ENCODE measurements at places on chromosomes 5 and 9.

GRCh38 chr5:125061726-125062125 is 315.3 kb upstream of the ZNF608 start:
- DNase-seq: no peak

GRCh38 chr5:131760793-131761192 is 36.0 kb downstream of the FNIP1 start:
- DNase-seq: no peak

GRCh38 chr9:26975728-26976707 is 19.8 kb downstream of the IFT74 start:
- DNase-seq: no peak

- DNase-seq: no peak
Measured at GRCh38 chr9:98332405-98332831, 77.0 kb upstream of the TBC1D2 start.

DNA sequence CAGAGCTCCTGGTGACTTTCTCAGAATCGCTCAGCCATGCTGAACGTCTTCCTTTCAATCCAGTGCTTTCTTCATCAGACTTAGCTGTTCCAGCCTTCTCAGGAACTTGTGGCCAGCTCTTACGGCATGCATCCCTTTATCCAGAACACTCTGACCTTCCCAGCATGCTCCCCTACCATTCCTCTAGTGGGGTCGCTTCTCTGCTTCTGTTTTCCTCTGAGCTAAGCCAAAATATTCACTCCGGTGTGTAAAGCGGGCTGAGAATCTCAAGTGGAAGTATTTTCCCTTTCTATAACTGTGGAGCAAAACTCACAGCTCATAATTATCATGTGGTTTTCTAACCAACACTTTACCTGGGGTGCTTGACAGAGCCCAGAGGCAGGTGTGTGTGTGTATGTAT is 6.2 kb downstream of the DCANP1 start:
- DNase-seq: no peak

GRCh38 chr5:149452665-149453617 is 73.8 kb upstream of the IL17B start:
- no peak for DNase-seq

DNA sequence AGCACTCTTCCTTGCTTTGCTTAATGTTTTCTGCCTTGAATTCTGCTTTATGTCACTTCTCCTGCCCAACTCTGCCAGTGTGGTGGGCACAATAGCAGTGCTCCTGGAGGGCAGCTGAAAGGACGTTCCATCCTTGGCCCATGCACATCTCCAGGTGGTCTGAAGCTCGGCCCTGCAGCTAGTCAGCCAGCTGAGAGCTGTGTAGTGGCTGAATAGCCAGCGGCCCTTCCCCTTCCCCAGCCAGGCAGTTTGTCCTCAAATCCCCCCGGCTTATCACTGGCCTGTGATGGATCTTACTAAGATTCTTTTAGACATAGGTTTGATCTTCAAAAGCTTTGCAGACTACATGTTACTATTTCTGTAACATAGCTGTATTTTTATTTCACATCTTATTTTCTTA is 42.7 kb upstream of the ANGPTL2 start:
- no peak for DNase-seq

DNA sequence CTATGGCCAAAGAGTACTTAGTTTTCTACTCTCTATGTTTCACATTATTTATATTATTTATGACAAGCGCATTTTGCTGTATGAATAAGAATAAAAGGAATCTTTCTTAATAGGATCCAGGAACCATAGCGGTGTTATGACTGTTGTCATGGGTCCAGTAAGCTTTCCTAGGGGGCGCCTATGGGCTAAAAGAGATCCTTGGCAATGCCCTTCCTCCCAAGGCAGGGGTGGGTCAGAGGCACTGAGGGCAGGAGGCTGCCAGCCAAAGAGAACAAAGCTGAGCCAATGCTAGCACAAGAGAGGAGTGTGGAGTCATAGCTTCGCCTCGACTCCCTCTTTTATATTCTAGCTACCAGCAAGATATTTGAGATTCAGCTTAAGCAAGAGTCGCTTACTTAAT is 98.4 kb upstream of the GNAQ start:
- DNase-seq: no peak

GRCh38 chr5:100790170-100790665 is 112.9 kb downstream of the ST8SIA4 start:
- no peak for DNase-seq

DNA sequence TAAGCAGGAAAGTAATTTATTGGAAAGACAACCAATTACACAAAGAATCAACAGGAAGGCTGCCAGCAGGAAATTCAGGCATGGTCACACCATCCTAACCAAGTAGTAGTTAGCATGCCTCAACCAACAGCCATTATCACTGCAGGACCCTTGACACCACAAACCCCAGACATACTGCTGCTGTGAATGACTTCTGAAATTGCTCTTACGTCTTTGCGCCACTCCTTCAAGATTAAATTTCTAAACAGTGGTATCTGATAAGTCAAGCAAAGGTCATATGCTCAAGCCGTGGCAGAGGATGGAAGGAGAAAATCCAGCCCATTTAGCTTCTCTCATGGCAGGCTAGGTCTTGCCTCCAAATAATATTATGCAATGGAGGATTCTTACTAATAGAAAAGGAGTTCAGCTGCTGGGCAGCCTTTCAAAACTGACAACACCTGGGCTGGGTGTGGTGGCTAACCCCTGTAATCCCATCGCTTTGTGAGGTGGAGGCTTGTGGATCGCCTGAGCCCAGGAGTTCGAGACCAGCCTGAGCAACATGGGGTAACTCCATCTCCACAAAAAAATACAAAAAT is 5.0 kb upstream of the PTGER4 start:
- no peak for DNase-seq

GRCh38 chr9:130264414-130265350 is 878 bp upstream of the HMCN2 start:
- no peak for DNase-seq

DNA sequence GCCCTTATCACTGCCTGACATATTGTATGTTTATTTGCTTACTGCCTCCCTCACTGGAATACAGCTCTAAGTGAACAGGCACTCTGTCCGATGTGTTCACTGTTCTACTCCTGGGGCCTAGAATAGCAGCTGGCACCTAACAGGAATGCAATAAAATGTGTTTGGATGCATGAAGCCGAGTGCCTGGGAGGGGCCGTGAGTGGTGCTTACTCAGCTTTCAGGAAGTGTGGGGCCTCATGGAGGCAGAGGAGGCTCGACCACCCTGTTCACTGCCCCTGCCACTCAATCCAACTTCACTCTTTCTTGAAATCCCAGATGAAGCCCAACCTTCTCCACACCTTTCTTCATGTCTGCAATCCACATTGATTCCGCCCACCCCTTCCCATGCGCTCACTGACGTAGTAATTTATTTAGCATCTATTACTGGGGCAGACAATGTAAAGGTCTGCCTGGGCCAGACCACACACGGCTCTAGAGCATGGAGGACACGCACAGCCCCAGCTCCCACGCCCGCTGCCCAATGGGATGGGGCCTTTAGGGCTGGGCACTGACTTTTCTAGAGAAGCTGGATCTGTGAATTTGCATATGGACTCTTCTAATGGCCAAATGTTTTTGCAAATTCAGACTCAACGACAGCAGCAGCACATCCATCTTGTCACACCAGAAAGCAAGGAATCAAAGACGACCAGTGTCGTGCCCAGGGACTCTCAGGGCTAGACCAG is 21.3 kb downstream of the TBC1D9B start:
- DNase-seq: no peak

DNA sequence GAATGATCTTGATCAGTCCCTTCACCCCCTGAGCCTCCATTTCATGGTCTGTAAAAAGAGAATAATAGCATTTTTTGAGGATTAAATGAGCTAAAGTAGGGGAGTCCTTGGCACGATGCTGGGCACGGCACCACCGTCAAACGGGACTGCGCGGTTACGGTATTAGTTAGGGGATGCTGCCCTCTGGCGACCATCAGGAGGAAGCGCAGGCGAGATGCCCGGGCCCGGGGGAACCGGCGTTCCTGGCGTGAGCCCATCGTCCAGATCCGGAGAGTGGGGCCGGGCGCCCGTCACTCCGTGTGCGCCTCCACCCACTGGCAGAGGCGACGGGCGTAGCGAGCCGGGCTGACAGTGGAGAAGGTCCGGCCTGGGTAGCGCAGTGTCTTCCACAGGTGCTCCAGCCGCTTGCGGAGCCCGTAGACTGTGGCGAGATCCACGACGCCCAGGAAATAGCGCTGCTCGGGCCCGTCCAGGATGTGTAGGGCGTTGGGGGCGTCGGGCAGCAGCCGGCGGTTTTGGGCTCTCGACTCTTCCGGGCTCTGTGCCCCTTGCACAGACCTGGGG is 4.8 kb upstream of the ST6GALNAC4 start:
- DNase-seq: peak; percentile 73

DNA sequence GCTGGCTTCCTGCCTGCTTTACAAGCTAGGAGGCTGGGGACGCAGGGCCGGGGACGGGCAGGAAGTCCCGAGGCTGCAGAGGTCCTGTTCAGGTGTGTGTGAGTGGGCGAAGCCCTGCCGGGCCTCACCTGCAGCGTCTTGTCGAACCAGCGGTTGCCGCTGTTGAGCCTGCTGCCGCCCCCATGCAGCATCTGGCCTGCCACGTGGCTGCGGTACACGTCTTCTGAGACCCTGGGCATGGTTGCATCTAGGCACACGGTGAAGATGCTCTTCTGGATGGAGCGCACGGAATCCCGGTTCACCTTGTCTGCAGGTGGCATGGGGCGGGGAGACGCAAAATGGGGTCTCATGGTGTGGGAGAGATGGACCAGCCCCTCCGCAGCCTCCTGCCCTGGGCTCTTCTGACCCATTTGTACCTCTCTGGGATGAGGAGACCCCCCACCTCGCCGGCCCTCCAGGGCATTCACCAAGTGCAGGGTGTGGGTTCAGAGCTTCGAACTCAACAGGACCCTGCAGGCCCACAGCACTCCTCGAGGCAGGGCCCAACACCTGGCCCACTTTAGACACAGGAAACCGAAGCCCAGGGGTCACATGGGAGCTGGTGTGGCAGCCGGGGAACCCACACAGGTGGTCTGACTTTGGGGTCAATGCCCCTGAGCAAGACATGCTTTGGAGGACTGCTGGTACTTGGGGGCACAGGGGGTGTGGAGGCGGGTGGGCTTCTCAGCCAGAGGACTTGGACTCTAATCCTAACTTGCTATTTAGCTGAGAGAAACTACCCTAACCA is 10.0 kb downstream of the CRAT start:
- no peak for DNase-seq

DNA sequence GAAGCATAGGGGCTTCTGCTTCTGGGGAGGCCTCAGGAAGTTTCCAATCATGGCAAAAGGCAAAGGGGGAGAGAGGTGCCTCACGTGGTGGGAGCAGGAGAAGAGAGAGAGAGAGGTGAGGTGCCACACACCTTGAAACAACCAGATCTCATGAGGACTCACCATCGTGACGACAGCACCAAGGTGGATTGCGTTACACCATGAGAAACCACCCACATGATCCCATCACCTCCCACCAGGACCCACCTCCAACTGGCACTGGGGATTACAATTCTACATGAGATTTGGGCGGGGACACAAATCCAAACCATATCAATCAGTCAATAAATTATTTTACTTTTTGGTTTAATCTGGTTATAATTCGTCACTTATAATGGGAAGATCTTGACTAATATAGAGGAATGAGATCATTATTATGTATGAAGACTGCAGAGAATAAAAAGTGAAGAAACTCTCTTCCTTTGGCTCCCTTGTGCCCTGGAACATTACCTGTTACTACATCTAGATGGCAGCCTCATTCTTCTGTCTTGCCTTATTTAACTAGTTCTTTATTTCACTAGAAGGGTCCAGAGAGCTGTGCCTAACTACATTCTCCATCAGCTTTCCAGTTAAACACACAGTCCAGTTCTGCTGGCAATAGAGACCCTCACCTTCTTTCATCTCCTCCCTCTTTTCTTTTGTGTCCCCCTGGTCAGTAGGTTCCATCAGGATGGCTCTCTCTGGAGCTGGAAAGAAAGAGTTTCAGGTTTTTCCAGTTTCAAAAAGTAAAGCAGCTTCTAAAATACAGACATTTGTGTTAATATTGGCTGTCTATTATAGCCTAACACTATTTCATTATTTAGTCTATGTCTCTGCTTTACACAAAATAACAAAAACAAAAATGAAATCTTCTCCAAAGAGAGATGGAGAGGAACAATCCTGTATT is 21.7 kb upstream of the SPINK7 start:
- DNase-seq: no peak

DNA sequence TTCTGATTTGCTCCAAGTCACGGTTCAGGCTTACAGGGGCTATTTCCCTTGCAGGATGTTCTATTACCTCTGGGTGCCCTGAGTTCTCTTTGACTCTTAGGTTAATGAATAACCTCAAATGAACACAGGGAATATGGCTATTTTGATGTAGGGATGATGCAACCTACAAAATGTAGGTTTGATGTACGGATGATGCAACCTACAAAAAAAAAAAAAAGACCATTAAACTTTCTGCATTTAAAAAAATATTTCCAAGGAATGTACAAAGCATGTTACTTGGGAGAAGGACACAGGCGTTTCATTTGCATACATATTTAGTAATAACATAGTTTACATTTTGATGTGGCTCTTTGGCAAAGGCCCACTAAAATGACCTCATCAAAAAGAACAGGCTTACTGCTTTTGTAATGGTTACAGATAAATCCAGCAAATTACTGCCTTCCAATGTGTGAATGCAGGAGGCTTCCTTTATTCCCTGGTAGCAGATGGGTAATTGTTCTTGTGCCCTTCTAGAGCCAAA is 36.3 kb downstream of the ZNF474 start:
- no peak for DNase-seq

- DNase-seq: no peak
Measured at GRCh38 chr5:58366461-58366860, 93.4 kb downstream of the PLK2 start.

GRCh38 chr9:1941989-1942388 is 73.2 kb upstream of the SMARCA2 start:
- DNase-seq: no peak

GRCh38 chr5:1468247-1468612 is 23.0 kb upstream of the SLC6A3 start:
- DNase-seq: no peak

GRCh38 chr9:133944746-133945135 is 47.4 kb downstream of the VAV2 start:
- DNase-seq: no peak

DNA sequence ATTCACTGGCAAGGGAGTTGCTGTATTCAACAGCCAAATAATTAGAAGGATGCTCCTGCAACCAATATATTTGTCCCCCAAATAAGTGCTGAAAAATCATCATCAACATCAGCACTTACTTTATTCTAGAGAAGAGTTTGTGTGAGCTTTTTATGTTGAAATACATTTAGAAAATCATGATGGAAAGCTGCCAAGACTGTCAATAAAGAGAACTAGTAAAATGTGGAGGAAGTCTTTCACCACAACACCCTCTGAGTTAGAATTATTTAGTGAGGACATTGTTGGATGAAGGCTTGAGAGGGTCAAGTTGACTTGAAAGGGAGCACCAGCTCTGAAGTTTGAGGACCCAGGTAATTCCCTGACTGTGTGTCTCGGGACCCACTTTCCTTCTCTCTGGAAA is 100.2 kb upstream of the TBCA start:
- no peak for DNase-seq

DNA sequence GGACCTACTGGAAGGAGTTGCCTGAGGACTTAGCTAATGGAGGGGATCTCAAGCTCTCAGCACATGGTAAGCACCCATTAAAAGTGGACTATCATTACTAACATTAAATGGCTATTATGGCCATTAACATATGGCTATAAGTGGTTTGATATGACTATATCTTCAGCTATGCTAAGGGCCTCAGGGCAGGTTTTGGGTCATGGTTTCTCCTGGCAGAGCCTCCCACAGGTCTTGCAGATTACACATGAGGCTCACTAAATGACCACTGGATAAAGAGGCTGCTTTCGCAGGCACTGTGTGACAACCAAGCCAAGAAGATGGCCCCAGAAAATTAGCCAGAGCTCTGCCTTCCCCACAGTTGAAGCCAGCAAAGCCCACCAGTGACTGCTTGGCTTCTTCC is 15.4 kb downstream of the CCNJL start:
- no peak for DNase-seq

GRCh38 chr9:76581731-76582130 is 122.7 kb downstream of the GCNT1 start:
- DNase-seq: no peak

Measured in activated CD4-positive, alpha-beta T cell treated with anti-CD3 and anti-CD28 coated beads for 24 hours (primary cell).